IgD-negative memory B cell (primary cell): ENCODE measurements at places on chromosomes 7 and 10. TPM values are rescaled to one million over a fixed set of nuclear protein-coding genes. Genes with fewer than 3 reads are reported as not detected.

The PRR15 gene
- polyA plus RNA-seq = not detected

The GNGT1 gene
- not detected for polyA plus RNA-seq

The MRLN gene
- not detected for polyA plus RNA-seq

The GHITM gene
- 226 TPM for polyA plus RNA-seq

The CHST15 gene
- 15.4 TPM for polyA plus RNA-seq
